ENCODE measurements at places on chromosomes 5 and 9.
A peak's percentile ranks its signal among the peaks of the same experiment; 100 is the strongest.

DNA sequence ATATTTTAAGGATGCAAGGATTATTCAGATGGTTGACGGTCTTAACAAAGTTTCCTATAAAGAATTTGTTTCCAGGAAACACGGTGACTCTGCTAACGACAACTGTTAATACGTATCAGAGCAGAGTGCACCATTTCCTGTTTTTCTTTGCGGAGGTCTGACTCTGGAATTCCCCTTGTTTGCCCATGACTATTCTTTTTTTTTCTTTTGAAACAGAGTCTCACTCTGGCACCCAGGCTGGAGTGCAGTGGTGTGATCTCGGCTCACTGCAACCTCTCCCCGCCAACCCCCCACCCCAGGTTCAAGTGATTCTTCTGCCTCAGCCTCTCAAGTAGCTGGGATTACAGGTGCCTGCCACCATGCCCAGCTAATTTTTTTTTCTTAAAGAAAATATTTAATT is 115.9 kb downstream of the CDC42SE2 start:
- peak; percentile 95 for DNase-seq

DNA sequence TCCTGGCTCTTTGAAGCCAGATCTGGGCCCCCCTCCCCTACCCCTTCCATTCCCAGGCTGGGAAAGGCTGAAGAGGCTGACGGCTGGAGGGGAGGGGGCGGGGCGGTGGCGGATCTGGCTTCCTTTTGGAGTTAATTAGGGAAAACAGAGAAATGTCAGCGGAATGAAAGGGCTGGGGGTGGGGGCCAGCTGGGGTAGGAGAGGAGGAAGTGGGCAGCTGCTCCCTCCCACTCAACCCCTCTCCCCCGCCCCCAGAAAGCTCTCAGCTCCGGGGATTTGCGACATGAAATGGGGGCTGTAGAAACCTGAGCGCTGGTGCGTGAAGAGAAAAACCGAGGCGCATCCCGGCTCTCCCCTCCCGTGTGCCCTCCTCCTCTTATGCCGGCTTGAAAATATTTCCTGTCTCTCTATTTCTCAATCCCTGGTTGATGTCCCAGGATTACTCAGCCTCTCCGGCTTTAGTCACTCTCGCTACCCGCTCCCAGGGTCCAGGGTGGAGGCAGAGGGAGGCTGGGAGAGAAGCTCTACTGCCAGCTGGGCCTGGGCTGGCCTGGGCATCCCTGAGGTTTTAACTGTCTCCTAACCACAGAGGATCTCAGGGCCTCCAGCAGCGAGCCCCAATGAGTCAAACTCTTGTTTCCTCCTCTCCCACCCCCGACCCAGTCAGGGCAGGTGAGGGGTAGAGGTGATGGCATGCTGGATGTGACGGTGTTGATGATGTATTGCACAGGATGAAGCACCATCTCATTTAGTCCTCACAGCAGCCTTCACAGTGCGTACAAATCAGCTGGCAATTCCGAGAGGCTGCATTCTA is 20.1 kb downstream of the PCDHGC5 start:
- DNase-seq, result peak; percentile 96

GRCh38 chr5:139482050-139482889 is at the start of gene STING1:
STING1 (minus strand) TSS chr5:139482758; CDS start chr5:139481704, 1,054 bp downstream.
- DNase-seq, result peak; percentile 99

DNA sequence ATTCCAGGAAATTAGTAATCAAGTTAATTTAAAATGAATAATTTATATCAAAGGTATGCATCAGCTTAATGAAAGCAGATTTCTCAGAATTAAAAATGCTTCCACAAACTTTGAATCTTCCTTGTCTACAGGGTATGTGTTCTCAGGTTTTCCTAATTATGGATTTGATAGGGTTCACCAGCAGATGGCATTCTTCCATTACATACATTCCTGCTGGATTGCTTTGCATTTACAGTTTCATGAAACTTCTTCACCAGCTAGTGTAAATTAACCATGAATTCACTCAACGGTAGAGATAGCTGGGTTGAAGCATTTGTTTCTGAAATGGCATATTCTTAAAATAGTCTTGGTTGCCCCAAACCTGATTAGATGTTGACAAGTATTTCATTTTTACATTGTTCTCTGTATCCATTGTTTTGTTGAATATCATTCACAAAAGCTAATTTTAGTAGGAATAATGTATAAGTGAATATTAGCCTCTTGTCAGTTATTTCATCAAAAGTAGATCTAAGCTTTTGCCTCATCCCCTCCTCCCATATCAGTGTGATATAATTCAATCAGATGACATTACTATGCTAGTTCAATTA is 68.7 kb upstream of the WDR41 start:
- DNase-seq, result peak; percentile 70

DNA sequence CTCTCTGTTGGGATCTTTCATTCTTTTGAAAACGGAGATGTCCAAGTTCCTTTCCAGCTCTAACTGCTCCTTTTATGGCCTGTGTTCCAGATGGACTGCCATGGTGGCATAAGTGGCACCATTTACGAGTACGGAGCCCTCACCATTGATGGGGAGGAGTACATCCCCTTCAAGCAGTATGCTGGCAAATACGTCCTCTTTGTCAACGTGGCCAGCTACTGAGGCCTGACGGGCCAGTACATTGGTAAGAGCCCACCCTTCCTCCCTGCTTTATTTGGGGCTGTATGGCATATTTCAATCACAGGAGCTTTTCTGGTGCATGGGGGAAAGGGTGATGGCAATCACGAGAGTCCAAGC is 4.8 kb downstream of the GPX3 start:
- DNase-seq, result no peak

- no peak for DNase-seq
These were observed 125.6 kb upstream of the DMRT1 start for GRCh38 chr9:715743-716400.

DNA sequence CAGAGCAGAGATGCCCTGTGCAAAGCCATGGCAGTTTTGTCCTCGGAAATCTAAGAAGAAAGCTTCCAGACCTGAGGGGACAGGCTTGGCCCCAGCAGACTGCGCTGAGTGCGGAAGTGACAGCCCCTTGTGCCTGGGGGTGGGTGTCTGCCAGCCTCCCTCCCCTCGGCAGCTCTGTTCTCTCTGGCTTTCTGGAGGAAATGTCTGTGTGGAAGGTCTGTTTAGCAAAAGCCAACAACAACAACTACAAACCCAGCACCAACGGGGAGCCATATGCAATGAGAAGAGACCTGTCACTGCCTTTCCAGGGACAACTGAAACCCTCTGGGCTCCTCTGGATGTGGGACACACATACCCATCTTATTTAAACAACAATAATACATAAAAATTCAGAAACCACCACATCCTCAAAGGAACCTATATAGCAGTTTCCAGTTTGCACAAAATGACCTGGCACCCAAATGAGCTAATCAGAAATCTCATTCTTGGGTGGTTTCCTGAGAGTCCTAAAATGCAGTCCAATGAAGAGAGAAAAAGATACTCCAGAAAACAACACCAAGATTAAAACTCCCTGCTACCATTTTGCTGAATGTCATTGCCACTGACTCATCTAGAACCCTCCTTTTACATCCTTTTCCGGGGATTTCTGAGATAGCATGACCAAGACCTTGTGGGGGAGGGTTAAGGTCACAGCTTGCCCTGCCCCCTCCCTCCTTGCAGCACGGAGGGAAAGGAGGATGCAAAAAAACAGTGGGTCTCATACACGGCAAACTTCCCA is 97.7 kb downstream of the AK8 start:
- DNase-seq, result peak; percentile 5

- no peak for DNase-seq
These were observed 189.9 kb downstream of the DEPDC1B start for GRCh38 chr5:60510049-60510448.

- peak; percentile 22 for DNase-seq
These were observed 681 bp downstream of the CPLANE1 start for GRCh38 chr5:37248421-37248969.

DNA sequence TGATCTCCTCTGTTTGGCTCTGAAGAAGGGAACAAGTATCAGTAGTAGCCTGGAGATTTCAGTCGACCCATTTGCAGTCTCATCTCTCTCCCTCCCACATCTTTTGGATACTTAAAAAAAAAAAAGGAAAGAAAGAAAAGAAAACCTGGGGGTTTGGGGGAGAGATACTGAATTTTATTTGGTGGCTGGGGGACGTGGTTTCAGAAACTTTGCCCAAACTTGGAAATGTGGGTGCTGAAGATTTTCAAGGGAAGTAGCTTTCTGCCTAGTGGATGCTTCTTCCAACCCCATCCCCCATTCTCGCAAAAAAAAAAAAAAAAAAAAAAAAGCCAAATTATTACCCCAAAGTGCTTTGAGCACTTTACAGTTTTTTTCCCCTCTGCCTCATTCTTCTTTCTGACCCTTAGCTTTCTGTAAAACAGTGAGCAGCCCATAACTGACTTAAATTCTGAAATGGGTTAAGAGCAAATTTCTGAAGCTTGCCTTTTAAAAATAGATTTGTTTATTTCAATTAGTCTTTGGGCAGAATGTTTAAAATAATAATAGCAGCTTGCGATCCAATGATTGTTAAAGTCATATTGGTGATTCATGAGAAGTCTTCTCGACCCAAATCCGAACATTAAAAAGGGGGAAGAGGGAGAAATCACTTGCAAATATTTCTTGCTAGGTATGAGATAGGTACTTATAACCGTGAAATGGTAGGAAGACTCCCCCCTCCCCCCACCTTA is 894 bp downstream of the FST start:
- DNase-seq, result peak; percentile 30

DNA sequence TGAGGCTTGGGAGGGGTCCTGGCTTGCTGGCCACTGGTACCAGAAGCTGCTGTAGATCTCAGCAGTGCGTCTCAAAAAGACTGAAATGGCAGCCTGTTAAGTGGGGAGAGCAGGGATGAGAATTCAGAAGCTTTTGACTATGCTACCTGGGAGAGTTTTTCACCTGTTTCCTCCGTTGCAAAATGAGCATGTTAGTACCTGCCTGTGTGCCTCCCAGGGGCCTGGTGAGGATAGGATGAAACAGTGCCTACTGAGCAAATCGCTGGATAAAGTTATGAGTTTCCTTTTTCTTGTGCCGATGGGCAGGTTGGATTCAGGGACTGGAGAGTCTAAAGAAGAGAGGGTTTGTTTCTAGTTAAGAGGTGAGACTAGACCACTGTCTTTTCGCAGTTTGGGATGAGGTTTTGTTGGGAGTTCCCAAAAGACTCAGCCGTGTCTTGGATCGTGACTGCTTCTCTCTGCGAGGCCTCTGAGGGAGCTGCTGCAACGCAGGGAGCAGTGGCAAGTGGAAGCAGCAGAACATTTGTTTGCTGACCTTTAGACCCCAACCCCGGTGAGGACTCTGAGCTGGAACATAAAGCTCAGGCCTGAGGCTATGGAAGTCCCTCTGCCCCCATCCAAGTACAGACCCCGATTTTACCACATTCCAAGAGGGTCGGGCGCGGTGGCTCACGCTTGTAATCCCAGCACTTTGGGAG is 1.4 kb downstream of the RALGPS1 start:
- DNase-seq, result no peak

GRCh38 chr9:102461156-102461819 is 533.8 kb upstream of the CYLC2 start:
- no peak for DNase-seq

GRCh38 chr9:95953986-95954385 is 78.5 kb downstream of the ERCC6L2 start:
- DNase-seq, result no peak

DNA sequence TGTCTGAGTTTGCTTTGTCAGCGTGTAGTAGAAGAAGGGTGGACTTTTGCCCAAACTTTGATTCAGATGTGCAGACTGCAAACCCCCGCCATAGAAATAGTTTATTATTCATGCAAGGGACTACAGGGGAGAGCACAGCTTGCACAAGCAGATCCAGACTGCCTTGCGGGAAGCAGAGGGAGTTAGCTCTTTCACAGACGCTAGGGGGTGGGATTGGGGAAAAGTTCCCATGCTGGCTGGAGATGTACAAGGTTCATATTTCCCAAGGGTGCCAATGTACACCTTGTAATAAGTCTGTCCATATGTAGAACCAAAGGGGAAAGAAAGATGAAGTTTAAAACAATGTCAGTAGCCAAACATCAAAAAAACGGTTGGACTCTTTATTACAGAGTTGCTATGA is 749.7 kb upstream of the COX7C start:
- DNase-seq, result no peak

DNA sequence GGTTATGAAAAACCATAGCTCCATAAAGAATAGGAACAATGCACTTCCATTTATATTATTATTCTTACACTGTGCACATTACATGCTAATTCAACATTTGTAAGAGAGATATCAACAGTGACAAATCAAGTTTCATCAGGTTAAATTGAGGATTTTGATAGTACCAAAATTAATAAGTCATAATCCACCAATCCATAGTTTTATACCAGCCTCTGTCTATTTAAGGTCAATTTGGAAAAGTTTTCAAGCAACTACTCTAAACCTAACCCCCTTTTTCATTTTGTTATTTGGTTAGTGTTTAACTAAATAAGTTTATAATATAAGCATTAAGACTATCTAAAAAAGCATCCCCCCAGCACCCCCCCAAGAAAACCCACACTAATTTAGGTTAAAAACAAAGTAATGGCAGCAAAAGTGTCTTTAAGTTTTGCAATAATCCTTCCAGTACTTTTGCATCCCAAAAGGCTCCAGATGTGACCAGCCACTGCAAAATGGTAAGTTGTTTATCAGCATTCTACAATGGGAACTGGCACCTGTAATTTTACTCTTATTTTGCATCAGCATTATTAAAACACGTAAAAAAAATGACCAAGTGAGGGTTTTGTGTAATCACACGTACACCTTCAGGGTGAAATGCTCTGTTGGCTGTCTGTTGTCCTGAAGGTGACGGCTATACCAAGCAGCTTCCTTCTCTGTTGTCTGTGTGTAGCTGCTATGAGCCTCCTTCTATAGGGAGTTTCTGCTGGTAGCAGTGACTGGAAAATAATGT is 36.8 kb upstream of the SSBP2 start:
- peak; percentile 92 for DNase-seq

DNA sequence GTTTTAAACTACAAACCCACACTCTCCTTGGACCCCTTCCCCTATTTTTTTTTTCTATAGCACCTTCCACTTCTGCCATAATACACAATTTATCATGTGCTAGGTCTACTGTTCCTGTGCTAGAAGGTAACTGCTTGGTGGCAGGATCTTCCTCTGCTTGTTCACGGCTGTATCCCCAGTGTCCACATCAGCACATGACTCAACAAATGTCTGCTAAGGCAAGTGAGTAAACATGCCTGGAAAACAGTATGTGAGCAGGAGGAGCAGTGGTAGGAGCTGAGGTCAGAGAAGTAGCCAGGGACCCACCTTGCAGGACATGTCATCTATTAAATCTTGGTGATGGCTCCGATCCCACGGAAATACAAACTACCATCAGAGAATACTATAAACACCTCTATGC is 79.4 kb downstream of the AUH start:
- peak; percentile 21 for DNase-seq

- DNase-seq, result no peak
These were observed 237.9 kb downstream of the ARHGEF28 start for GRCh38 chr5:73863876-73864275.

- DNase-seq, result peak; percentile 75
These were observed 225.1 kb downstream of the ADGRV1 start for GRCh38 chr5:90783460-90784333.
